ENCODE measurements at places on chromosomes 2 and 18. TPM values are rescaled to one million over a fixed set of nuclear protein-coding genes. Genes with fewer than 3 reads are reported as not detected.

Gene STARD6
- 4.4 TPM for total RNA-seq

Gene GPR39
- total RNA-seq: 4.0 TPM

DNA sequence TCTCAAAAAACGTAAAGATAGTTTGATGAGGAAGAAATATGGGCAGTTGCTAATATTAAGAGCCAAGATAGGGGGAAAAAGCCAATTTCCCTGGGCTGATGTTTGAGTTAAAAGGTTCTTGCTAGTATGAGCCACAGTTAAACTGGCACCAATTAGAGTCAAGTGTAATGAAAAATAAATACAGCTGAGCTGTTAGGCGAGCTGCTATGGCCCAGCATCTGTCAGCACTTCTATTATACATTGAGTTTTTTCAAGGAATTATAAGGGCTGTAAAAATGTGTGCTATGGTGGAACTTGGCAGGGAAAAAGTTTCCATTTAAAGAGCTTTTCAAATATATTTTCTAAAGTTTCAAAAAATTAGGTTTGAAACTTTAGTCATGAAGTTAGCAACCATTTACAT, 279.6 kb downstream of the CYRIA start:
- DNase-seq: no peak

DNA sequence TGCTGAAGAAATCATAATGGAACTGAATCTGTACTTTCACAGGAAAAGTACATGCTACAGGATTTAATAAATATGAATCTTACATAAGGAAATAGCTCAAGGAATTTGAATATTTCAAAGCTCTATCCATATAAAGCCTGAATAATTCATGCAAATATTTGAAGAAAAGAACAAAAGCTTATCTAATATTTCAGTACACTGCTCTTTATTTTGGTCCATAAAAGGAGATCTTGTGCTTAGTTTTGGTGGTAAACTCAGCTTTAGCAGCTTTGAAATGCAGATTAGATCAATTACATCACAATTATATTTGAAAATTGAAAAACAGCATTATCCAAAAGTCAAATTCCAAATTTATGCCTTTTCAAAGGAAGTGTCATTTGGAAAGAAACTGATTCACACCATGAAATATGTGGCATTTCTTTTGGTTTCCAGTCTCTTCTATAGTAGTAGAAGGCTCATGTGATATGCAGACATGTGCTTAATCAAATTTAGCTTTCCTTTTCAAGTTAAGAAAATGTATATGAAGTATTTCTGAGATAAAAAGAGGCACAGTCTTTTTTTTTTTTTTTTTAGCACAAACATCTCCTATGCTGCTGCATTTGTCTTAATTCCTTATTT, 42.1 kb upstream of the MAP4K3 start:
- no peak for DNase-seq

DNA sequence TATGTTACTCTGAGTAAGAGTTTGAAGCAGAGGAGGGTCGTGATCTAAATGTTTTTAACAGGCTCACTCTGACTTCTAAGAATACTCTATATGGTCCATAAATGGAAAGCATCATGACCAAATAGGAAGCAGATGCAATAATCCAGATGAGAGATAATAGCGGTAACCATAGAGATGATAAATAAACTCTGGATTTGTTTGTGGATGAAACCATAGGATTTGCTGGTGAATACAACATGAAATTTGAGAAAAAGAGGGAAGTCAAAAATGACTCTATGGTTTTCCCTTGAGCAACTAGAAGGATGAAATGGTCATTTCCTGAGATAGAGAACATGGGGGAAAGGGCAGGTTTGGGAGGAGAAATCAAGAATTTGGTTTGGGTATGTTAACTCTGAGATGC, 3.9 kb downstream of the HEATR5B start:
- DNase-seq: no peak

GRCh38 chr2:109231996-109232705, 103.1 kb downstream of the SH3RF3 start:
- DNase-seq: no peak
